Osteoblast (primary cell): ENCODE measurements at places on chromosomes 11 and 22.

DNA sequence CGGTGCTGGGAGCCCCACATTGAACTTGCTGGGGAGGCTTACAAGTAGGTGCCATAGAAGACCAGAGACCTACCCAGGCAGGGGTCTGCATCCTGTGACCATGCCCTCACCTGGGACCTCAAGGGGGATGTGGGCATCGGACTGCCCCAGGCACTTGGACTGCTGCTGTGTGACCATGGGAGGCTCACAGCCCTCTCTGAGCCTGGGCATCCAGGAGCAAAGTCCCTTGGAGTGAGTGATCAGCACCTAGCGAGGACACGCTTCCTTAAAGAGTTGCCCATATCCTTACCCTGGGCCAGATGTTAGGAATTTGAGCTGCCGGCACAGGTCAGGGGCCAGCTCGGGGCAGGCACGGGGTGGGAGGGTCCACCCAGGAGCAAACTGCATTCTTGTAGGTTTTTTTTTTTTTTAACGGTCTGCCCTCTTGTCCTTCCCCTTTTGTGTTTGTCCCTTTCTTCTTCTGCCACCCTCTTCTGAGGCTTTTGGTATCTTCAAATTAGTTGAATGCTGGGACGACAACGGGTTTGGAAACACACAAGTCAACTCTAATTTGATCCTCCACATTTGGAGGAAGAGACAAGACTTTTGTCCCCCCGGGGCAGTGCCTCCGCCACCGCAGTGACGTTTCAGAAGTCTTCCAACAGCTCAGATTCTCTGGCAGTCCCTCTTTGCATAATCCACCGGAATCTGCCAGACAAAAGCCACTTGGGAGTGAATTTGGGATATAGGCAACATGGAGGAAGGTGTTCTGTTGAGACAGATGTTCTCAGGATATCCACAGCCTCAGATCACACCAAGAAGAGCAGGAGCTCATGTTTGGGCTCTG is 46.1 kb upstream of the LINC01488 start:
- DNase-seq, result peak; percentile 43
- H3K27me3 ChIP-seq, result no peaks in the 10 kb centered on the region
- peaks cover 12% of the 10 kb centered on the region for H3K4me1 ChIP-seq
- H3K4me3 ChIP-seq, result no peak overlapping the region
- no peaks in the 10 kb centered on the region for H3K36me3 ChIP-seq

- DNase-seq, result peak; percentile 71
- H3K36me3 ChIP-seq, result no peaks in the 10 kb centered on the region
- peaks cover 32% of the 10 kb centered on the region for H3K4me1 ChIP-seq
- H3K27ac ChIP-seq, result peak overlapping the region; percentile 74
These were observed 217.4 kb downstream of the SBF2 start for GRCh38 chr11:10076458-10077141.

GRCh38 chr11:16771350-16772140 is 33.1 kb downstream of the C11orf58 start:
- no peak overlapping the region for H3K27ac ChIP-seq
- no peaks in the 10 kb centered on the region for H3K36me3 ChIP-seq
- DNase-seq, result peak; percentile 30

DNA sequence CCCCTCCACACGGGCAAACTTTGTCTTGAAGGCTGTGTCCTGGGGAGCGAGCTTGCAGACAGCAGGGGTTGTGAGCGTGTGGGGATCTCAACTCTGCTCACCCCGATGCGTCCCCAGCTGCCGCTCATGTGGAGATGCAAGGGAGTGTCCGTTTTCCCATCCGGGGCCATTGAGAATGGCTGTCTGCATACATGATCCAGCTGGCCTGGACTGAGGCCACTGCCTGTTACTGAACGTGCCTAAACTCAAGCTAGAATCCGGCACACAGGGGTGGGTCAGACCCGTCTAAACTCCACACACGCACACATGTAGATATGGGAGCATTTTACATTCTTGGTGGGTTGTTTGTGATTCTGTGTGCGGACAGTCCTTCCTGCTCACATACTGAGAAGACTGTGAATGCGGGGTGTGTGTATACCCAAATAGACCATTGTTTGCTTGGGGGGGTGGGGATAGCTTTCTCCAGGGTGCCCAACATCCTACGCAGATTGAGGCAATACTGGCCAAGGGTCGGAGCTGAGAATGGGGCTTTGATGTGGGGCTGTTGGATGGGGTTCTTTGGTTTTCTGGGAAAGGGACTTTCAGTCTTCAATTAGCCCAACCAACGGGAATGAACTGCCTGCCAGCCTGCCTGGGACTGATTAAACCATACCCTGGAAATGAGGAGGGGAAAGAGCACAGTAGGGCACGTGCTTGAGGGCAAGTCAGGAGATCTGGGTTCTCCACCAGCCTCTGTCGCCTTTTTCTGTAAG is 60.4 kb downstream of the ST3GAL4 start:
- H3K36me3 ChIP-seq, result peaks cover 10% of the 10 kb centered on the region
- H3K27ac ChIP-seq, result no peak overlapping the region
- peak overlapping the region; percentile 65 for H3K4me3 ChIP-seq
- H3K27me3 ChIP-seq, result no peaks in the 10 kb centered on the region
- H3K4me1 ChIP-seq, result peaks cover 11% of the 10 kb centered on the region

DNA sequence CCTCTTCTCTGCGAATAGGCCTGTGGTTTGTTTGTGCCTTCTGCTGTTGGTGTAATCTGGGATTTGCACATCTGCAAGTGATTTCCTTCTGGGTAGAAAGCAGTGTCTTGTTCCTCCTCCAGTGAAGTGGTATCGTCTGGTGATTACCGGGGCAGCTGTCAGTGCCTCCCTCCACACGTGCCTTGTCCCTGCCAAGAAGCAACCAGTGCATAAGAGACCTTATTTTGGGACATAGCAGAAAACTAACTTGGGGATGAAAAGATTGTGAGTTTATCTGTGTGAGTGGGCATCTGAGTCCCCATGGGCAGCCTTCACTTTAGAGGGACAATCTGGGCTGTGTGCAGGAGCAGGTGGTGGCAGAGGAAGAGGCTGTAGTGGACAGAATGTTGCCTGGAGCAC is 71.5 kb upstream of the SORL1-AS1 start:
- H3K27ac ChIP-seq, result no peak overlapping the region
- no peak overlapping the region for H3K4me3 ChIP-seq
- H3K36me3 ChIP-seq, result no peaks in the 10 kb centered on the region
- no peaks in the 10 kb centered on the region for H3K27me3 ChIP-seq
- DNase-seq, result no peak
- no peaks in the 10 kb centered on the region for H3K4me1 ChIP-seq

DNA sequence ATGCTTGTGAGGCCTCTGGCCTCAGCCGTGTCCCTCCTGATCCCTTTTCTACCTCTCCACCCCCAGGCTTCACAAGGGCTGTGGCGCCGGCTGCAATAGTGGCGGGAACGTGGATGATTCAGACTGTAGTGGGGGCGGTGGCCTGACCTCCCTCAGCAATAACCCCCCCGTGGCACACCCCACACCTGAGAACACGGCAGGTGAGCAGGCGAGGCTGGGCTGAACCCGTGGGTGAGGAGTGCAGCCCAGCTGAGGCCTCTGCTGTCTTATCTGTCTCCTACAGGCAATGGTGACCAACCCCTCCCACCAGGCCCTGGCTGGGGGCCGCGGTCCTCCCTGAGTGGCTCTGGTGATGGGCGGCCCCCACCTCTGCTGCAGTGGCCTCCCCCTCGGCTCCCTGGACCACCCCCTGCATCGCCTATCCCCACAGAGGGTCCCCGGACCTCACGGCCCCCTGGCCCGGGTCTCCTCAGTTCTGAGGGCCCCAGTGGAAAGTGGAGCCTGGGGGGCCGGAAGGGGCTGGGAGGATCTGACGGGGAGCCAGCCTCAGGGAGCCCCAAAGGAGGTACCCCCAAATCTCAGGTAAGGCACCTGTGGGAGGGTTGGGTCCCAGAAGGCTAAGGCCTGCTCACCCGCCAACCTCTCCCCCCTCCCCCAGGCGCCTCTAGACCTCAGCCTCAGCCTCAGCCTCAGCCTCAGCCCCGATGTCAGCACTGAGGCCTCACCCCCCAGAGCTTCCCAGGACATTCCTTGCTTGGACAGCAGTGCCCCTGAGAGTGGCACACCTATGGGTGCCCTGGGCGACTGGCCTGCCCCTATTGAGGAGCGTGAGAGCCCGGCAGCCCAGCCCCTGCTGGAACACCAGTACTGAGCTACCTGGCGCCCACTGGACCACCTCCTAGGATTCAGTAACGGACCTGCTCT is 1.5 kb upstream of the SIPA1 start:
- no peak for DNase-seq
- H3K4me1 ChIP-seq, result peaks cover 12% of the 10 kb centered on the region

DNA sequence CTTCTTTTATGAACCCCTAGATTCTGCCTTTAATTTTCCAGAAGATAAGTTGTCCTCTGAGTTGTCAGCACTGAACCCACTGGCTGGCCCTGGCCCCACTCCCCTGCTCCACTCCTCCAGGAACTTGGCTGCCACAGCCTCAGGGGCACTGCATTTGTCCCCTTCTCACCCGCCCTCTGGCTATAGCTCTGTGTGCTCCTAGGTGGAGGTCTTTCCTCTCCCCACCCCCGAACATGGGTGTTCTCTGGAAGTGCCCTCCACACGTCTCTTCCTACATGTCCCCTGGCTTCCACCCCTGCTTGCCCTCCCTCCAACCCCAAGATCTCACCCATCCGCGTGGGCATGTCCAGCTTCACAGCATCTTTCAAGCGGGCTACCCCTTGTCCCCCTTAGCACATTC is 137.7 kb upstream of the TEAD1 start:
- H3K27me3 ChIP-seq, result no peaks in the 10 kb centered on the region
- no peak for DNase-seq
- H3K4me1 ChIP-seq, result peaks cover 36% of the 10 kb centered on the region
- H3K36me3 ChIP-seq, result peaks cover 13% of the 10 kb centered on the region
- H3K27ac ChIP-seq, result no peak overlapping the region

DNA sequence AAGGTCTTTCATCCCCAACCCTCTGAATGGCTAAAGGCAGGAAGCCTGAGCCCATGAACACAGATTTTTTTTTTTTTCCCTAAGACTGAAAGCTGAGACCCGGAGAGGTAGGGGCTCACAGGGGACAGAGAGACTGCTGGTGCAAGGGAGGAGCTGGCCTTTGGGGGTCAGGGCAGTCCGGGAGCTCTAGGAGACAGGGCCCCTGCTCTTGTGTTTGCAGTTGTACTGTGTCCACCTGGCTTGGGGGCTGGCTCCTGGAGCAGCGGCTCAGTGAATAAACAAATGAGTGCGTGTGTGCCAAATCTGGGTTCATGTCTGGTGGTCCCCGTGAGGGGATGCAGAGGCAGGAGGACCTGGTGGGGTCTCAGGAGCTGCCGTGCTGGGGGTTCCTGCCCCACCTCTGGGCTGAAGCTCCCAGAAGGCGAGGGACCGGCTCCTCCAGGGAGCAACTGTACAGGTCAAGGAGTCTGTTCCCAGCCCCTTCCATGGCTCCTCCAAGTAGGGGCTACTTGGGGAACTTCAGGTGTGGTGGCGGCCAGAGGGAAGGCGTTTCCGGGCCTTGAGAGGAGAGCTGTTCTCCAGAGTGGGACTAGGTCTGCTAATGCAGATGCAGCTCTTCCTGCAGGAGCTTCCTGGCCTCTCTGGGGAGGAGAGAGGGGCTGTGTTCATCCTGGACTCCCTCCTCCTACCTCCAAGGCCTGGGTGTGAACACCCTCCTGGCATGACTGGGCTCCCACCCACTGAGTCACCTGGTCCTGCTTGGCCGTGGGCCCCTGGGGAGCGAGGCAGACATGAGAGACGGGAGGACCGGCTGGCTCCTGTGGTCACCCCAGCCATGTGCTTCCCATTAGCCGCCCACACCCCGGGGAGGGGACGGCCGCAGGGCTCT is 57.6 kb downstream of the FBXO7 start:
- peaks cover 41% of the 10 kb centered on the region for H3K4me1 ChIP-seq
- H3K36me3 ChIP-seq, result no peaks in the 10 kb centered on the region
- no peak overlapping the region for H3K4me3 ChIP-seq

DNA sequence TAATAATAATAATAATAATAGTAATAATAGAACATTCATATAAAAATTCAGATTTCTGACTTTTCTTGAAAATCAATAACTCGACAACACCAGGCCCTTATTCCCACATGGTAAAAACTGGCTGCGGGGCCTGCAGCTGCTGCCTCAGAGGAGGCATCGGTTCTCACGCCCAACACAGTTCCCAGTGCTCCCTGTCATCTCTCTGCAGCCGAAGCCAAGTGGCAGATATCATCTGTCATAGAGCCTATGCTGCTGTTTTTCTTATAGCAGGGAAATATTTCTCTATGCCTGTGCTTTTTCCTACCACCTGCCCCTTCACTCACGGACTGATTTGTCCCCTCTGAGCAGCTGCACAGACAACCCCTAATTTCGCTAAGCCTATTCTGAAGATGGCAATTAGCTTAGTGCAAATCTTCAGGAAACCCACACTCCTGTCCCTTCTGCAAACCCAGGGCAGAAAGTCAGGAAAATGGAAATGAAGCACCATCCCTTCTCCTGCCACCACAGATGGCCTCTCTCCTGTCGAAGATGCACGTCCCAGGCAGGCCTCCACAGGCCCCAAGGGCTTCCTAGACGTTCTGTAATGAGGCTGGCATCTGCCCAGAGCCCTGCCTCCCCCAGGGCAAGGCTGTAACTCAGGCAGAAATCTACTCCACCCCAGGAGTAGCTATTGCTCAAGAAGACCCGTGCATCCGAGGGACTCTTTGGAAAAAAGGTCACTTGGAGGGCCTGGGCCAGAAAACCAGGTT is 66.7 kb downstream of the SYN3 start:
- H3K4me3 ChIP-seq, result no peak overlapping the region
- H3K27me3 ChIP-seq, result peaks cover 3% of the 10 kb centered on the region
- no peak overlapping the region for H3K27ac ChIP-seq
- H3K36me3 ChIP-seq, result no peaks in the 10 kb centered on the region
- H3K4me1 ChIP-seq, result no peaks in the 10 kb centered on the region
- no peak for DNase-seq

- no peaks in the 10 kb centered on the region for H3K36me3 ChIP-seq
- no peak overlapping the region for H3K4me3 ChIP-seq
- no peak overlapping the region for H3K27ac ChIP-seq
These were observed 319.2 kb downstream of the MN1 start for GRCh38 chr22:27482402-27482801.

GRCh38 chr22:48900327-48900597 is 927.4 kb downstream of the BRD1 start:
- no peak overlapping the region for H3K4me3 ChIP-seq
- no peaks in the 10 kb centered on the region for H3K4me1 ChIP-seq
- no peak overlapping the region for H3K27ac ChIP-seq
- no peaks in the 10 kb centered on the region for H3K27me3 ChIP-seq
- H3K36me3 ChIP-seq, result no peaks in the 10 kb centered on the region
- peak; percentile 21 for DNase-seq

- H3K27me3 ChIP-seq, result no peaks in the 10 kb centered on the region
- peaks cover 38% of the 10 kb centered on the region for H3K4me1 ChIP-seq
- H3K27ac ChIP-seq, result peak overlapping the region; percentile 92
- no peaks in the 10 kb centered on the region for H3K36me3 ChIP-seq
- DNase-seq, result no peak
These were observed 519.6 kb downstream of the NTM start for GRCh38 chr11:131889760-131890581.

GRCh38 chr22:29904020-29904419 is 21.0 kb downstream of the MTMR3 start:
- no peaks in the 10 kb centered on the region for H3K27me3 ChIP-seq
- H3K27ac ChIP-seq, result no peak overlapping the region
- no peak for DNase-seq
- no peaks in the 10 kb centered on the region for H3K36me3 ChIP-seq
